Memory B cell (primary cell): ENCODE measurements at places on chromosomes 1 and 21.

- DNase-seq = no peak
These were observed 32.6 kb upstream of the CCDC190 start for GRCh38 chr1:162893612-162893908.

GRCh38 chr21:29145354-29145782, 14.9 kb downstream of the MAP3K7CL start:
- no peak for DNase-seq

DNA sequence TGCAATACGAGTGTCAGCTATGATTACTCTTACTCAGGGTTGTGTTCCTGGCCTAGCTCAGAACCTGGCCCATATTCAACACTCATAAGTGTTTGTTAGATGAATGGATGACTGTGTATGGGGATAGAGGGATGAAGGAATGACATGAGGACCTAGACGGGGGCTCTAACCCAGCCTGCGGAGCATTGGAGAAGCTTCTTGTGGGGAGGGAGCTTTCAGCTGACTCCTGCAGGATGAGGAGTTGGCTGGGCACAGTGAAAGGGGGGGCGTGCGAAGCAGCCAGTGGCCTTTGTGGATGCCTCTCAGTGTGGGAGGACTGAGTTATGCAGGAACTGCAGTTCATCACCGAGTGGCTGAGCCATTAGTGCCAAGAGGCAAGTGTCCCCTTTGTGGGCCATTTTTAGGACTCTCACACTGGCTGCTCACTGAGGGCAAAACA, 1.2 kb upstream of the EXTL1 start:
- no peak for DNase-seq

DNA sequence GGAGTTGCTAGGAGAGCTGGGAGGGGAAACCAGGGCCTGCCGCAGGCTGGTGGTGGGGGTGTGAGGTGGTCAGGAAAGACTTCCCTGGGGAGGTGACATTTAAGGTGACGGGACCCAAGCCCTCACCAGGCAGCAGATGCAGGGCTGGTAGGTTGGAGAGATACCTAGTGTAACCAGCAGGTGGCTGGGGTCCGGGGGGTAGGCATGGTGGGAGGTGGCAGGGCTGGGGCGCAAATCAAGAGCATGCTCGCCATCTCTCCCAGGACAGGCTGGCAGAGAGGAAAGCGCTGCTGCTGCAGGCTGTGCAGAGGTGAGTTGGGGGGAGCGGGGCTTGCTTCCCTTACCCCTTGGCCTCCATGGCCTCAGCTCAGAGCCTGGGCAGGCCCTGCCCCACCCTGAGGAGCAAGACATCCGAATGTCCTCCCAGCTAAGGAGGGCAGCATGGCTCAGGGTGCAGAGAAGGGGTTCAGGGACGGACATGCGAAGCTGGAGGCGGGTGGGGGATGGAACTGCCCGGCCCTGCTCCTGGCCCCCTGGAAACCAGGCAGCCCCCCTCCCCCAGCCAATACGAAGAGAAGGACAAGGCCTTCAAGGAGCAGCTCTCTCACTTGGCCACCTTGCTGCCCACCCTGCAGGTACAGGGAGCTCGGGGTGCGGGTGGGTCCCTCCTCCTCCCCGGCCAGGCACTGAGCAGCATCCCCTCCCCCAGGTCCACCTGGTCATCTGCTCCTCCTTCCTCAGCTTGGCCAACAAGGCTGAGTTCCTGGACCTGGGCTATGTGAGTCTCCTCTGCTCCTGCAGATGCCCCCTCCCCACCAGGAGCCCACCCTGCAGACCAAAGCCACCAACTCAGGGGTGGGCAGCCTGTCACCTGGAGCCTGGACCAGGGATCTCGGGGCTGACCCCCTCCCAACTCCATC, 4.0 kb downstream of the RNF207 start:
- DNase-seq = no peak

DNA sequence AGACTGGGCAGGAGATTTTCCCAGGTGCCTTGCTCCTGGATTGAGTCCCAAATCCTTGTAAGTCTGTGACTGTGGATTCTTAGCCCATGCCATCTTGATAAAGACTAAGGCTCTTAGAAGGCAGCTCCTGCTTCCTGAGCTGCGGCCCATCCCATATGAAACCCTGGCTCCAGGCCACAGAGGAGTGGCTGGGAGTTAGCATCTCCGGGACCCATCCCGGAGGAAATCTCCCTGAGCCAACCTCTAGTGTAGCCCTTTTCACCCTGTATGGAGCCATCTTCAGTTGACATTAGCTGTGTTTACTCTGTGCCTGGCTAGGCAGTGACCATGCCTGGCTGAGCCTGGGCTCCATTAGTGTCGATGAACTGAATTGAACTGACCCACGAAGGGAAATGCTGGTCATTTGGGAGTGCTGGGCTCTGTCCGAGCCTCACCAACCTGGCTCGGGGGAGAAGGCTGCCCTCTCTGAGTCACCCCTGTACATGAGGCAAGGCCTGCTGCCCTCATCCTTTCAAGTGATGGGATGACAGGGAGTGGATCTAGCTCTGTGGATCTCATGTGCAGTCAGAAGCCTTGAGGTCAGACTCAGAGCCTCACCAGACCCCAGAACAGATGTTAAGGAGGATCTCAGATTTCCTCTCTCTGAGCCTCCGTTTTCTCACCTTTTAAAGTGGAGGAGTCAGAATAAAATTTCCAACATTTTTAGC, 37.5 kb downstream of the LGR6 start:
- no peak for DNase-seq

DNA sequence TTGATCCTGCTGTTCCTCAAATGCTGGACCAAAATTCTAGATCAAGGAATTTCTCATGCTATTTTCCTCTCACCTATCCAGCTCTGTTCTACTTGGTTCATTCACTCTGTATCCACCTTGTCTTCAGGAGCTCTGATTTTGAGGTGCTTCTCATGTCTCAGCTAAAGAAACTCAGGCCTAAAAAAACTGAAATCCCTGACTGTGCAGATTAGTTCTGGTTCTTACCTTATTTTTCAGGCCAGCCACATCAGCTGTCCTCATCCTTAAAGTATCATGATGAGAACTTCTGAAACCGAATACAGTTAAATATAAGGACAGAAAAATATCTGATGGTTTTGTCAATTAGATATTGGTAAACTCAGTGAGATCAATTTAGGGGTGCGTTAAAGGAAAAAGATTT, 27.8 kb upstream of the DR1 start:
- no peak for DNase-seq

DNA sequence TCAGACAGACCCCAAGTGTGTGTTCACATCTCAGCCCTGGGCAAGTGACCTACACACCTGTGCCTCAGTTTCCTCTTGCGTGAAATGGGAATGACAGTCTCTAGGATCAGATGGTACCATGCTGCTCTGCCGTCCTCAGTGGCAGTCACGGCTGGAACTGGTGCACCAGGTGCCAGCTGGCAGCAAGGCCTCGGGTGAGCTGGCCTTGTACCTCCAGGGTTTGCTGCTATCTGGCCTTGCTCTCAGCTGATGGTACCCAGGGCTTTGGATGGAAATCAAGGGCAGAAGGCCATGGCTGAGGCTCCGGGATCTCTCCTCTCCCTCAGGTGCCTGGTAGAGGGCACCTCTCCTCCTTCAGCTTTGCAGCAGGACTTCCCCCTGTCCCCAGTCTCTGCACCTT, 21.3 kb downstream of the TMEM201 start:
- DNase-seq = no peak

GRCh38 chr1:110647254-110647891, 27.4 kb downstream of the KCNA3 start:
- no peak for DNase-seq

GRCh38 chr21:45128613-45129188, 54.3 kb downstream of the ADARB1 start:
- peak; percentile 69 for DNase-seq

- DNase-seq = no peak
These were observed 8.9 kb upstream of the ZNF326 start for GRCh38 chr1:89986020-89986419.

- DNase-seq = no peak
These were observed 421.3 kb upstream of the ADGRL2 start for GRCh38 chr1:81379430-81379829.

GRCh38 chr1:7526196-7526866, 244.8 kb upstream of the VAMP3 start:
- no peak for DNase-seq

GRCh38 chr1:12616709-12617373, 1.2 kb downstream of the DHRS3 start:
- DNase-seq = no peak

- DNase-seq = no peak
These were observed 1544.6 kb upstream of the B3GALT2 start for GRCh38 chr1:194731025-194731424.

DNA sequence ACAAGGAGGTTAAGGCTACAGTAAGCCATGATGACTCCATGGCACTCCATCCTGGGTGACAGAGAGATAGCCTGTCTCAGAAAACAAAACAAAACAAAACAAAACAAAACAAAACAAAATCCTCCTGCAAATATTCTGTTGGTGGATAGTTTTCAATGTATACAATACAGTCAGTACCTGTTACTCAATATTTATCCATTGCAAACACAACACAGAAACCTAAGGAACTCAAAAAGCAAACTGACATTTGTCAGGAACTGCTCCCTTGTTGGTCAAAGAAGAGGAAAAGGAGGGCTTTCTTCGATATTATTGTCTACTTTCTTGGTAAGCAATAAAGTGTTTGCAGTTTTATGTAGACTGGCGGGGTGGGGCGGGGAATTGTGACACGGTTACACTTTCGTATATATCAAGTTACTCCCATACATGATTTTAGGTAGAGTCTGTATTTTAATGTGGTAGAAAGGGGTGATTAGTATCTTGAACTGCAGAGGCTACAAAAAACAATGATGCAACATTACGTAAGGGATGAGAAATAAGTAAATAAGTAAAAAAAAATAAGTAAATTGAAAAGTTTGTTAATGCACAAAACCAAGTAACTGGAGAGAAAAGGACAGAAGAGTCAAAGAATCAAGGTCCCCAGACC, 31.8 kb downstream of the APP start:
- DNase-seq = no peak

DNA sequence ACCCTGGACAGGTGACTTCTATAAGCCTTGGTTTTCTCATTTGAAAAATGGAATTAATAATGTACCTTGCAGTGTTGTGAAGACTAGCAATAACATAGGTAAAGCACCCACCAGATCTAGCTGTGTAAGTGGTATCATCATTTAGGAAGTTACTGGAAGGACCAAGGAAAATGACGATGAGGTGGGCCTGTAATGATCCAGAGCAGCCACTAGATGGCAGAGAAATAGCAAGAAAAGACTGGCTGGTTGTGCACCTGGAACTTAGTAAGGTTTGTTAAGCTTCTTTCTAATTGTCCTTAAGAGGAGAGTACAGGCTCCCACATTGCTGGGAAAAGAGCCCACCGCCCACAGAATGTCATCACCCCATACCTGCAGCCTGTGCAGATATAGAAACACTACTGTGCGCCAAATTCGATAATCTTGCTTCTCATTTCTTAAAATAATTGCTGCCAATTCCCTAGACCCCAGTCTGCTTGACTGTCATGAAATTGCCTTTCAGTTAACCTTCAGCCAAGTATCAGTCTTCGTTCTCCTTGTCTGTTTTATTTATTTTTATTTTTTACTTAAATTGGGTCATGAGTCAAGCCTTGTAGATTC, 37.2 kb downstream of the WNT4 start:
- DNase-seq = no peak

DNA sequence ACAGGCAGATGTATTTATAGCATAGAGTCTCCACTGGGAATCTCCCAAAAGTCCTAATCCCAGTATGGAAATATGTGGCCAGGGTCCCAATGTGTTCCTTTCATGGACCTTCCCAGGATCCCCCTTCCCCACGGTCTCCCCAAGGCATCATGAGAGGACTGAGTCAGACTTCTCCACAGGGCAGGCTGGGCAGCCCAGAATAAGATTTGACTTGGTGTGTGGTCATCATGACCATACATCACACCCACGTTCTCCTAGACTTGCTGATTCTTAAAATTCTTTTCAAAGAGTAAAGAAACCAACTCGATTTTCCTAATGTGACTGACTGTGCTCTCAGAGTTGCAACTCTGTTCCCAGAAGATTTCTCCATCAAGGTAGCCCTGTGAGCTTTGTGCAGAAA, 93.9 kb upstream of the CD34 start:
- DNase-seq = no peak

- DNase-seq = no peak
These were observed 8.0 kb downstream of the PLXNA2 start for GRCh38 chr1:208235982-208236761.

DNA sequence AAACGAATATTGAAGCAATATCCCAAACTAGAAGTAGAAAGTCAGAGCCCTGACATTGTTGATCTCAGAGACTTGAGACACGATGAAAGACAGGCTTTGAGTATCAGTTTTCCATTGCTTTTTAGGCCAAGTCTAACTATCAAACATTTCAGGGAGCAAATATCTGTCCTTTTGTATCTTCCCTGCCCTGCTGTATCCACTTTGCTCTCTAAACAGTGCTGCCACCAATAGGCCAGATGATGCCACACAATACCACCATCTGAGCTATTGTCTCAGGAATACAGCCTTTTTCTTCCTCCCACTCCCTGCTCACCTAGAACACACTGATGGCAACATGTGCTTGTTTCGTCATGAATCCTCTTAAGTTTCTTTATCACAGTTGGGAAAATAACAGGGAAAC, 62.6 kb upstream of the SPAG17 start:
- DNase-seq = no peak
